D721Med (cell line): ENCODE measurements at places on chromosomes 1 and 21.

DNA sequence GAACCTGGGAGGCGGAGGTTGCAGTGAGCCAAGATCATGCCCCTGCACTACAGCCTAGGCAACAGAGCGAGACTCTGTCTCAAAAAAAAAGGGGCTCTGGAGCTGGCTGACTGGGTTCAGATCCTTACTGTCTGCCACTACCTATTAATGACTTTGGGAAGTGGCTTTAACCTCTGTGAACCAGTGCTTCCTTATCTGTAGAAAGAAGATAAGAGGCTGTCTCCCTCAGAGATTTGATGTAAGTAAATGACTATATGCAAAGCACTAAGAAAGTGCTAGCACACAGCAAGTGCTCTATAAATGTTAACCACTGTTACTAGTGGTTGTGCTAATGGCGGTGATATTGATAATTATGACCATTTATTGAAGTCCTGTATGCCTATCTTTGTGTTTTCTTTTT, 94.6 kb downstream of the VPS13D start:
- no peak for DNase-seq

DNA sequence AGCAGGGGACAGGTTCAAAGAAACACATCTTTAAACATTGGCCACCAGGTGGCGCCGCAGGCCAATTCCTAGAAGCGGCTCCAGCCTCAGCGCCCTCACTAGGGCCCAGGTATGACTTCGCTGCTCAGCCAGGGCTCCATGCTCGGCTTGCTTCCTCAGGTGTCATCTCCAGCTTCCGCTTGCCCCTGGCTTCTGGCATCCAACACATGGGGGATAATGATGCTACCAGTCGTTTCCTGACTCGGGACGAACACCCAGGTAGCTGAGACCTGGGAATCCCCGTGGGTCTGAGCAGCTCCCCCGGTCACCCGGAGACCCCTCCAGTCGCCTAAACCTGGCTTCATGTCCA, 8.5 kb upstream of the MEX3A start:
- DNase-seq, result peak; percentile 88

- DNase-seq, result no peak
Measured at GRCh38 chr1:18342744-18343143, 138.0 kb upstream of the KLHDC7A start.

DNA sequence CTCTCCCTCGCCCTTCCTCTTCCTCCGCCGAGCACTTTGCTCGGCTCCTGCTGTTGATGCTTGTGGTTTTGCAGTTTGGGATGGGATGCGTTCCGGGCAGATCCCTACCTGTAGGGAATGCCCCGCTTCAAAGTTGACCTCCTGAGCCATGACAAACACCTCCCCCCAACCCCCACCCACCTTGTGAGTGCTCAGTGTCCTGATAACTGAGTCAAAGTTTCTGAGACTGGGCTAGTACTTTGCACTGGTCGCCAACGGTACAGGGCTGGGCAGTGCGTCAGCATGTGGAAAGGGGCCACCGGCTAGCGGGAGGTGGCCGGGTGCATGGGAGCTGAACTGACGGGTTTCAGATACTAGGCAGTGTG, 771 bp downstream of the RABGAP1L start:
- no peak for DNase-seq

GRCh38 chr1:151756291-151756690, 7.0 kb downstream of the MRPL9 start:
- no peak for DNase-seq

GRCh38 chr1:245091818-245092637, 62.8 kb upstream of the KIF26B start:
- no peak for DNase-seq

DNA sequence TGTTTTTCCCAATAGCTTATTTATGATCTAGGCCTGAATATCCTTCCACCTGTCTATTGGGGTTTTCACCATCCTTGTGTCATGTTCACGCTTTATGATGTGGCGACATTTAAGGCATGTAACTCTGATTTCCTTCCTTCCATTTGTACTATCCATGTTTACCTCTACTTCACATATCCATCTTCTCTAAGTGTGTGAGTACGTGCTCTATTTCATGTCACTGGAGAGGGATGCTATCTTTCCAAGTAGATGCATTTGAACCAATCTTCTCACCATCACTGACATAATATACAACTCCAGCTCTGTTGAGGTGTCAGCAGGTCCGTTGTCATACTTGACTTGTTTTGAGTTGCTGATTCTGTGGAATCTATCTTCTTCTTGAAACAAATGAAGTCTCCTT, 283.2 kb downstream of the PTBP2 start:
- DNase-seq, result no peak

DNA sequence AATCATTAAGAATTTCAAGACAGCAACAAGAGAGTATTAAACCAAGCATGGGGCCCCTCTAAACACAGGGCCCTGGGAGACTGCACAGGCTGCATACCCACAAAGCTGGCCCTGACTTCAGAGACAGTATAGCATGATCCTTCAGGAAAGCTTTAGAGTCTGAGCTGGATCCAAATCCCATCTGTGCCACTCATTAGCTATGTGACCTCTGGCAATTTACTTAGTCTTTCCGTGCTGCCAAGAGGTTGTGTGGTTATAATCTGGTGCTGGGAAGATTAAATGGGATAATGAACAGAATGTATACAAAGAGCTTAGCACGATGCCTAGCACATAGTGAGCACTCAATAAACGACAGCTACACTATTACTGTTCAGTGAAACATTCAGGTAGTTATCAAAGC, 4.0 kb downstream of the PHC2 start:
- no peak for DNase-seq

DNA sequence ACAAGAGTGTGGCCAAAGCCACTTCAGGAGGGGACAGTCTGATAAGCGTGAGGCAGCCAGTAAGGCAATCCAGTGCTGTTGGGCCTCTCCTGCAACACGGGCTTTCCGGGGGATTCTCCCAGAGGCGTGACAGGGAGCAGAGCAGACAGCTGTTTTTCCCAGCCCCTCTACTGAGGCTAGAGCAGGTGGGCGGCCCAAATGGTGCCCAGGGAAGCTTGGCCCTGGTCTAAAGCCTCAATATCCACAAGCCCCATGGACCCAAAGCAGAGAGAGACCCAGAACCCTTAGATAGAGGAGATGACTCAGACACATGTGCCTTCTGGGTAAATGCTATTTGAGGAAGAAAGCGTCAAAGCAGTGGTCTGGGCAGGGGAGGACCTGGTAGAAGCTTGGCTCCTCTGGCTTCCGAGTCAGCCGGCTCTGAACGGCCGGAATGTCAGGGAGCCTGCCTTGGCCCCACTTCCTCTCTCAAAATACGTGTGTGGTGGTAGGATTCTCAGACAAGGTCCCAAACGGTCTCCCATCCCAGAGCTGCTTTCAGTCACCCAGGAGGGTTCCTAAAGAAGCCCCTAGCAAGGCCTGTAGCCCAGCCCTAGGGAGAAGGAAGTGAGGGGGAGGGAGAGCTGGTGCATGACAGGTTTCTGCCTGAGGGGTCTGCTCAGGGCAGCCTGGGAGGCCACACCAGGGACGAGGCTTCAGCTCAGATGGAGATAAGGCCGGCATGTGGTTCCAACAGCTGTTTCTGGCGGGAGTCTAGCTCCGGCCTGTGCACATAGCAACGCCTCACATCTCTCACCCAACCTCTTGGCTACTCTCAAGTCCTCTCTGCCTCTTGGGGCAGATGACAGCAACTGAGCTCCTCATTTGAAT, 28.8 kb downstream of the PIK3C2B start:
- no peak for DNase-seq

- DNase-seq, result no peak
Measured at GRCh38 chr1:19349999-19350398, 37.9 kb downstream of the SLC66A1 start.

DNA sequence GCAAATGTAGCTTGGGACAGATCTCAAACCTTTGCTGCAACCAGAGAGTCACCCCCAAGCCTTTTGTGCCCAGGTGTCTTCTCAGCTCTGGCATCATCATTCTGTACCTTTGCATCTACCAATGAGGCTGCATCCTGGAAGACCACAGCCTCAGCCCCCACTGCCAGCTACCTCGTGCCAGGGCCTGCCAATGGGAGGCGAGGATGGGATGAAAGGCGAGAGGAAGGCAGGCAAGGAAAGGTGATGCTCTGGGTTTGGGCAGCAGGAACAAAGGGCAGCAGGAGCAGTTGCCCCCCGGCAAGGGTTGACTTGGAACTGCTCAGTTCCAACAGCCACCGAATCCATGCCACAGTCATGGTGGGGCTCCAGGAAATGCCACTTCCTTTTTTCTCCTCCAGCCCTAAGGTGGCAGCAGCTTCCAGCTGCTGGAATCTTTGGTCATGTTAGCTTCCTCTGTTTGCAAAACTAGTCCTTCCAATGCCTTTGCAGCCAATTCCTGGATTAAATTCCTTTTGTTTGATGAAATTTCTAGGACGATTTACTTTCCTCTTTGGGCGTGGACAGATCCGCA, 651.6 kb downstream of the NPHP4 start:
- no peak for DNase-seq

DNA sequence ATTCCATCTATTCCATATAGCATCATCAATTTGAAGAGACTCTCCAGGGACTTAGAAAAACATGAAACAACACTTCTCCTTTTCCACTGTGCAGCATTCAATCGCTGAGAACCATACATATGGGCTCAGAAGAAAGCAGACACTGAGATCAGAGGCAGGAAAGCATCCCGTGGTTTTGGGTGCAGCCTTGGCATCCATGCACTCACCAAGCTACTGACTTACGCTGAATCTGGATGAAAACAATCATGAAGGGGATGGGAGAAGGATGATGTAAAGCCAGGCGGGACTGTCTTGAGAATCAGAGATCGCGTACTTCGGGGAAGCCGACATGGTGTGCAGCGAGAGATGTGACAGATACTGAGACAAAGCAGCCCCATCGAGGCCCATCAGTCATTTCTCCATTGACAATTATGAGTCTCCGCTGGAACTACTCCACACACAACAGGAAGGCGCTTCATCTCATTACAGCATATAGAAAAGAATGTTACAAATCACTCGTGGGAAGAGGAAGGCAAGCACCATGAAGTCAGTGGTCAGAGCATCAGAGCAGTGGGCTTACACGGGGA, 2.3 kb upstream of the TIAM1 start:
- DNase-seq, result no peak

GRCh38 chr1:172134087-172134731, 286.3 kb upstream of the C1orf105 start:
- no peak for DNase-seq

DNA sequence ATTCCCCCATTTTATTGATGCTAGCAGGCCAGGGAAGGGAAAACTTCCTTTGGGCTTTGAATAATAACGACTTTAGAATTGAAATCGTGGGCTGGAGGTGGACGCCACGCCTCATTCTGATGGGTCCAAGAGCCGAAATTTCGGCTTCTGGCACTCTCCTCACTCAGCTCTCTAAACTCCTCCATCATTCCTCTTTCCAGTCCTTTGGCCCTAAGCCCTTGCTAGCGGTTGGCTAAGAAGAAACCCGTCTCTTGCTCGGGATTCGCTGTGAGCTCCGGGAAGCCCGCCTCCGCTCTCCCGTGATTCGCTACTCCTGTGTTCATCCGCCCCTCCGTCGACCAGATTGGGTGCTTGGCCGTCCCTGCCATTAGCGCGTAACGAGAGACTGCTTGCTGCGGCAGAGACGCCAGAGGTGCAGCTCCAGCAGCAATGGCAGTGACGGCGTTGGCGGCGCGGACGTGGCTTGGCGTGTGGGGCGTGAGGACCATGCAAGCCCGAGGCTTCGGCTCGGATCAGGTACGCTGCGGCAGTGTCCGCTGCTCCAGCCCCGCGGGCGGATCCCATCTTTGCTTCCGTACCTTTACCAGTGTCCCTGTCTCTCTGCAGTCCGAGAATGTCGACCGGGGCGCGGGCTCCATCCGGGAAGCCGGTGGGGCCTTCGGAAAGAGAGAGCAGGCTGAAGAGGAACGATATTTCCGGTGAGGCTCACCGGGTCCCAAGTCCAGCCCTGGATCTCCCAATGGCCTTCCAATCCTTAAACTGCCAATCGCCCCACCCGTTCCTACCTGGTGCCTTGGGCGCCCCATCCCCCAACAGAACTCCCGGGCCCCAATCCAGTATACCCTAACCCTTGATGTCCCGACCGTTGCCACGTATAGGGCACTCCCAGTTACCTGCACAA, at the start of gene ATP5IF1:
Gene ATP5IF1 (plus strand): TSS at position 370 of the 901 bp plus-strand sequence. CDS start 60 bp downstream, at position 430.
- peak; percentile 95 for DNase-seq

DNA sequence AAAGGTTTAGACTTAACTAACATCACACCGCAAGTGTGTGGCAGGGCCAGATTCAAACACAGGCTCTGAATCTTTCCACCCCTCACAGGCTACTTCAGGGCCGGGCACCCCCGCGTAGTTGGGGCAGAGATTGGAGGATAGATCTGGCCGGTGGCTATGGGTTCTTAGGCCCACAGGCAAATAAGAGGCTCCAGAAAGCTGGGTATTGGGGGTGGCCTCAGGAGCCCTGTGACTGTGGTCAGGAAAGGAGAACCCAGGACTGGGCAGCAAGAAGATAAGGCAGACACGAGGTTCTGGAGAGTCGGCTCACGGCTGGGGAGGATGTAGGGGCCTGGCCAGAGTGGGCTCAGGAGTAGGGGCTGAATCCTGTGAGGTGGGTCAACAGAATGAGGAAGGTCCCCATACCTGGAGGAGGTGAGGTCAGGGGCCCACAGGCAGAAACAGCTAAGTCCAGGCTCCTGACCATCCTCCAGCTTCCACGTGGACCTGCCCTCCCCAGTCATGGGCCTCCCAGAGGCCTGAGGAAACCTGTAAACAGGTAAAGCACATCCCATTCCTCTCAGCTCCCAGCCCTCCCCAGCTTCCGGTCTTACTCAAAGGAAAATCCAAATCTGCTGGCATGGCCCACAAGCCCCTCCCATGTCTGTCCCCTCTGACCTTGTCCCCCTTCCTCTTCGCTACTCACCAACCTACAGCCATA, 306.2 kb downstream of the MATN1 start:
- no peak for DNase-seq

DNA sequence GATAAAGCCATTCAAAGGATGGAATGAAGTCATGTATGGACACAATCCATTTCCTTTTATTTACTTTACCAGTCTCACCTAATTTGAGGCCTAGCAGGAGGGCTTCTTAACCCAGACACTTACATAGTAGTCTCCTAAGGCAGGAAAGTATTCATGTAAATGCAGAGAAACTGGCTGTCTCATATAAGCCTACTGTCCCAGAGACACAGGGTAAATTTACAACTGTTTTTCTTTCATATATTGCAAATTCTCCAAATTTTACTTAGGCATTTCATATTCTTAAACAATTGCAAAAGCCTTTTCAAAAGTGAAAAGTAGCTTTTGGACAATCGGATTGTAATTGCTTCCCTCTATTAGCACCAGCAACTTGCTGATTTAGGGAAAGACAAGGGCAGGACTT, 29.9 kb downstream of the SPAG17 start:
- no peak for DNase-seq

- DNase-seq, result no peak
Measured at GRCh38 chr1:216168546-216168945, 254.7 kb downstream of the USH2A start.

DNA sequence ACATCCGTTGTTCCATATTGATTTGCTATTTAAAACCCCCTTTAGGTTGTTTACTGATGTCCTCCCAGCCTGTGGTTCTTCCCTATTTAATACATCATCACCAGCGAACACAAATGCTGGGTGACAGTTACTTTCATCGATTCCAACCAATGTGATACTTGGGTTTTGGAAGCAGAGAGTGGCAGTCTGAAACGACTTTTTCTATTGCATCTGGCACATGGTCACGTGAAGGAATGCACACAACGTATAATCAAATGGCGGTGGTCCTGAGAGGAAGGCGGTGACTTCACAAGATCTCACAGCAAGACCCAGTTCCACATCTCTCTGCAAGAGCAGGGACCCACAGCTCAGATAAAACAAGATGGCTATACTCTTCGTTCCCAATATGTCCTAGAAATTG, 213.9 kb downstream of the DSCAM start:
- no peak for DNase-seq
